ENCODE measurements at places on chromosomes 2 and 18.
A peak's percentile ranks its signal among the peaks of the same experiment; 100 is the strongest.

GRCh38 chr18:48882379-48882778 lies 68.4 kb downstream of the SMAD7 start:
- no peak for DNase-seq

DNA sequence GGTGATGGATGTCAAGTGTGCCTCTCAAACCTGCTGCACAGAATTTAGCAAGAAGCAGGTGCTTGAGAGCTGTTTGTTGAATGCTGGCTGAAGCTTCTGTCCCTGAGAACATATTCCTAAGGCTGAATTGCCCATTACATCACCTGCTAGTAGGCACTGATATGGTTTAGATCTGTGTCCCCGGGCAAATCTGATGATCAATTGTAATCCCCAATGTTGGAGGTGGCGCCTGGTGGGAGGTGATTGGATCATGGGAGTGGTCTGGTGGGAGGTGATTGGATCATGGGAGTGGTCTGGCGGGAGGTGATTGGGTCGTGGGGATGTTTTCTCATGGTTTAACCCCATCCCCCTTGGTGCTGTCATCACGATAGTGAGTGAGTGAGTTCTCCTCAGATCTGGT lies 128.0 kb downstream of the HRH4 start:
- no peak for DNase-seq

DNA sequence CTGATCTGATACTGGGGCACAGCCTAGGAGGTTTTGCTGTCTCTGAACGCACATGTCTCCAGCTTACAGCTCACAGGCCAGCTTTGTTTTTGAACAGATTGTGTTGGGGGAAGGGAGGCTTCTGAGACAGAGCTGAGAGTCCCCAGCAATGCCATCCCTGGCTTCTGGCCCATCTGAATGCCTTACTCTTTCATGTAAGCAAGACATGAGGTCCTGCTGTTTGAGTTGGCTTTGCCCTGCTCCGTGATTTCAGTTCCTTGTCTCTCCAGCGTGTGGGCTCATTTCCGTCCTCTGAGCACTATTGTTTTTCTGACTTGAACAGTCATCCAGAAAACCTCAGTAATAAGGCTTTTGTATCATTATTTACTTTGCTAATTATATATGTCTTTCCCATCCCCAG lies 194.9 kb upstream of the TNP1 start:
- no peak for DNase-seq

DNA sequence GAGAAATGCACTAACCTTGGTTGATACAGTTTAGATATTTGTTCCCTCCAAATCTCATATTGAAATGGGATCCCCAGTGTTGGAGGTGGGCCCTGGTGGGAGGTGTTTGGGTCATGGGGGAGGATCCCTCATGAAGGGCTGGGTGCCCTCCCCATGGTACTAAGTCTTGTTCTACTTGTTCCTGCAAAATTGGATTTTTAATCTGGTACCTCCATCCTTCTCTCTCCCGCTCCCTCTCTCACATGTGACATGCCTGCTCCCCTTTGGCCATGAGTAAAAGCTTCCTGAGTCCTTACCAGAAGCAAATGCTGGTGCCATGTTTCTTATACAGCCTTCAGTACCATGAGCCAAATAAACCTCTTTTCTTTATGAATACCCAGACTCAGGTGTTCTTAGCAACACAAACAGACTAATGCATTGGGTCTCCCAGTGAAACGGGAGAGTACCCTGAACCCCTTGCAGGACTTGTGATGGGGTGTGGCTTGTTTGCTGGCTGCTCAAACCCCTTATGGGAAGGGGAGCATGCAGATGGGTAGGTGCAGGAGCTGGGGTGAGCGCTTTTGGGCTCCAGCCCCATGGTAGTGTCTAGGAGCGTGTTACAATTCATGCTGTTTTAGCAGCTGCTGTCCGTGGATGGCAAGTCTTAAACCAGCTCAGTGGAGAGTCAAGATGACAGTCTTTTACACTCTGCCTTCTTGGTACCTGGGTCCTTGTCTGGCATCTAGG lies 27.2 kb downstream of the FAHD2B start:
- no peak for DNase-seq

DNA sequence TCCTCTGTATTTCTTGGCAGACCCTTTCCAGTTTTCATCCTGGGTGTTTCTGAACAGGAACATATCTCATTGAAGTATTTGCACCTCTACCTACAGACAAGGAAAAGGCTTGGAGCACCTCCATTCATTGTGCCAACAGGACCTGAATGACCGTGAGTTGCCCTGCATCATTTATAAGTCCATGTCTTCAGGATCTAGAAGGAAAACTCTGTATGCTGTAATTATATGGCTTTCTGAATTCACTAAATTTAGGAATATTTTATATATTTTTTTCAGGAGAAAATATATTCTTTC lies 402.3 kb upstream of the SLC14A2 start:
- no peak for DNase-seq

GRCh38 chr2:17969661-17970060 lies 91.2 kb downstream of the KCNS3 start:
- DNase-seq = no peak

DNA sequence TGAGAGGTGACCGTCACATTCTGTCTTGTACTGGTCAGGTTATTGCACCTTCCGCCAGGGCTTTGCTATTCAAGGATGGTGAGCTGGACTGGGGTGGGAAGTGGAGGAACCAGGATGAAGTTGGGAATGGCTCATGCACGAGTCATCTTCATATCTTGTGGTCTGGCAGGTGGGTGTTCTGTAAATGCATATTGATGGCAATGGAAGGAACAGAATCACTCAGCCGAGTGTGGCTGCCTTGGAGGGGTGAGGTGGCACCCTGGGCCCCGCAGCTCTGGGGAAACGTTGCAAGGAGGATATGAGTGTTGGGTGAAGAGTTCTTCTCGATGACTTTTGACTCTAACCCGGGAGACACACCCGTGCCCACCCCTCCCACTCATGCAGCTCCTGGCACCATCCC lies 1.2 kb downstream of the NEU2 start:
- DNase-seq = no peak

DNA sequence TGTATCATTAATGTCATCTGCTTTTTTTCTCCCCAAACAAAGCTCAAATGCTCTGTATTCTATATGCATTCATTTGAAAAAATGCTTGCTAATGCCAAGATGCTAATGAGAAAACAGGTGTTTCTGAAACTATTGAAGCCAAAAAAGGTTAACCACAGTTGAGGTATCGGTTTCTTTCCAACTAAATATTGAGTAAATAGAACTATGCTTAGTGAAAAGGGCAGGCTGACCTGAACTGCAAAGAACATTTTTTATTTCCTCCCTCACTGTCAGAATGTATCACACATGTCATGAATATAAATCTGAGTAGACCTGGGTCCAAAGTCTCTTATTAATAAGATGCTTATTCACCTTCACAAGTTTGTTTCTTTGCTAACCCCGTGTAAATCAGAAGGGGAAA lies 866.6 kb downstream of the CPS1 start:
- DNase-seq = no peak

DNA sequence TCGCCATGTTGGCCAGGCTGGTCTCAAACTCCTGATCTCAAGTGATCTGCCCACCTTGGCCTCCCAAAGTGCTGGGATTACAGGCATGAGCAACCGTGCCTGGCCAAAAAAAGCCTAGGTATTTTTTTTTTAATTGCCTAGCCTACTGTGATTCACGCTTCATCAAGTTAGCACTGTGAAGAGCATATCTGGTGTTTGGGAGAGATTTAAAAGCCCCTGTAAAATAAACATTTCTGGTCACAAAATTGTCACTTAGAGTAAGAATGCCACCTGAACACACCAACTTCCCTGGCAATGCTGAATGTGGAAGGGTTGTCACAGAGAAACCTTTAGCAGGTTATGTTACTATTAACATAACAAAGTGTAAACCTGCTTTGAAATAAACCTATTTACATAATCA lies 39.7 kb upstream of the CHAC2 start:
- no peak for DNase-seq

GRCh38 chr2:68637047-68637446 lies 6.3 kb upstream of the PROKR1 start:
- DNase-seq = no peak

- DNase-seq = no peak
Observed at GRCh38 chr2:46014911-46015654, 282.1 kb upstream of the EPAS1 start.

- DNase-seq = peak; percentile 99
Observed at GRCh38 chr2:149587220-149587949, at the start of gene MMADHC. TSS of gene MMADHC (minus strand) at chr2:149587775. CDS start at chr2:149587097, 678 bp downstream.

Measured in trophoblast cell (in vitro differentiated cells and primary cell).